HL-60 (cell line): ENCODE measurements at places on chromosomes 1 and 21.

GRCh38 chr1:94832446-94832845, 12.3 kb downstream of the SLC44A3 start:
- DNase-seq = no peak

DNA sequence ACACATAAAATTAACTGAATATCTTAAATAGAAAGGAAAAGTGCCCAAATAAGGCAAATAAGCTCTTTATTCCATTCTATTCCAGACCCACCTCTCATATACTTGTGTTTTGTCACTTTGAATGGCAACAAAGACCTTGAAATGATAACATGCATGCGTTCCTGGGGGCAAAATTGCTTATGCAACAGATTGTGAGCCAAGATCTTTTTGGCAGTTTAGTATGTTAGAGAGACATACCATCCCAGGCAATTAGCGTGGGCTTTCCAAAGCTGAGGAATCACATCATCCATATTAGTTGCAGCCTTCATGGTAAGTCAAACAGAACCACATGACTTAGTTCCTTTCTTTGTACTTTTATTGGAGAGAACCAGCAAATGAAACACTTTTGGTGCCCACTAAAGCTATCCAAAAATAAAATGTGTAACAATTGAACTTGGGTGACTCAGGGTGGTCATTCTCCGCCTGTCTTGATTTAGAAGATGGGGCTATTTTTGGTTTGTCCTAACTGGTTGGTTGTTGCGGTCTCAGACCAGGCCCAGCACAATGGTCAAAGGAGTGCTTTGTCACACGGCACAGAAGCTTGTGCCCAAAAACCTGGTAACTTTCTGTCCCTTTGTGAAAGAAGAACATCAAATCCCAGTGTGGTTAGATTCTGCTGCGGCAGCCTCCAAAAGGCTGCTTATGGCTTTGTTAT, 68.7 kb upstream of the ATF3 start:
- no peak for DNase-seq

DNA sequence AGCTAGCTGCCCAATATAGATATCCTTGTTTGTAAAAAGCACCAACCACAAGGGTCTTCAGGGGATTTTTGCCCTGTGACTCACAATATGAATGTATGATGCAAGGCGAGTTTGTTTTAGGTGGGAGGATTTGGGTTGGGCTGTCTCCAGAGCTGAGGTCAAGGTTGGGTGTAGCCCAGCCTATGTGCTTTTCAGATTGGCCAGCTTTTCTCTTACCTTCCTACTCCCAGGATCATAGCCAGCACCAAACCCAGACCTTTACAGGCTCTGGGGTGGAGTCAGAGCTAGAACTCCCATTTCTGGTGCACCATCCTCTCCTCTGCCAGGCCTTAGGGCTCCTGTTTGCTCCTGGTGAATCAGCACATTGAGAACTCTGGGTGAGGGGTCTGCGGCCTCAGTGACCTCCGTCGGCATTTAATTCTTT, 55.6 kb upstream of the GCLM start:
- DNase-seq = no peak

GRCh38 chr1:61993331-61993961, 201.2 kb upstream of the L1TD1 start:
- no peak for DNase-seq

DNA sequence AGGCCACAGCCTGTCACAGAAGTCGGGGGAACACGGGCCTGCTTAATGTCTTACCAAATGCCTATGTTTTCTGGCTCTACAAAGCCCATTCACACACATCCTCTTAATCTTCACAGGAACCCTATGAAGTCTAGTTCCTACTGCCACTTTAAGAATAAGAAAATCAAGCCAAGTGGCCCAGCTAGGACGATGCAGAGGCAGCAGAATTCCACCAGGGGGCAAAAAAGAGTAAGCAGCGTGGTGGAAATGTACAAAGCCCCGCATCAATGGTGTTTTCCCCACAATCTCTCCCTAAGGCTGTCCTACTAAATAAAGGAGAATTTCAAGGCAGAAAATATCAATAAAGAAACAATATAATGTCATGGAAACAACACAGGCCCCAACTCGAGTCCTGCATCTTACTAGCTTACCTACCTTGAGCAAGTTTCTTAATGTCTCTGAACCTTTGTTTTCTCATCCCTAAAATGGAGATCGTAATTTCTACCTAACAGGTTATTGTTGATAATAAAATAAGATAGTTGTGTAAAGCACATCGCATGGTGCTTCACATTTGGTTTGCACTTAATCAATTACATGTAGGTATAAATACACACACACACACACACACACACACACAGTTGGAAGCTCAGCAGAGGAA, 21.4 kb downstream of the SEC16B start:
- DNase-seq = peak; percentile 49

- DNase-seq = no peak
Observed at GRCh38 chr1:18938008-18938706, 18.3 kb downstream of the IFFO2 start.

DNA sequence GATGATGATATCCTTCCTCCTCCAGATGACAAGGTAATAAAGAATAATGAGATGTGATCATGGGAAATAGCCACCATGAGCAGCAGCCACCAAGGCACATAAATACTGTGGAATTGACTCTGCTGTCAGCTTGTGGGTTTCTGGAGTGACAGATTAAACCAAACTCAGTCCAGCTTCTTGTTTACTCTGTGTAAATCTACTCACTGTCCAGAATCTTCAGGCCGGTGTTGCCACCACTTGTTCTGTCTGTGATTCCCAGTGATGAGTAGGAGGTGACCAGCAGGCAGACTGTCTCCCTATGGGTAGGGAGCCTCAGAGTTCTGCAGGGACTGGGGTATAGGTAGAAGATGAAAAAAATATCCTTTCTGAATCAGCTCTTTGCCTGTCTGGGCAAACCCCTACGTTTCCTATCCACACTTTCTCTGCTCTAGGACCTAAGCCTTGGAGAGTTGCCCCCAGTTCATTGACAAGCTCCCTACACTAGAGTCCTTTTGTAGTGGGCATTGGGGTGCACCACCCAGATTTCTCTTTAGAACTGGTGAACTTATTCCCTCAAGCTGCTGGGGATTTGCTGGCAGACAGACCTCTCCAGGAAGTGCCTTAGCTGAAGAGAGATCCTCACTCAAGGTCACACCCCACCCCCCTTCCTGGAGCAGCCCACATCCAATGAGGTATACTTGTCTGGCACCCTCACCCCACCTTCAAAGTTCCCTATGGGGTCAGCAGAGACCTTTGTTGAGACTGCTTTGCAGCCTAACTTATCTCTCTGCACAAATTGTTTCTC, 47.6 kb downstream of the ATP1A1 start:
- no peak for DNase-seq

DNA sequence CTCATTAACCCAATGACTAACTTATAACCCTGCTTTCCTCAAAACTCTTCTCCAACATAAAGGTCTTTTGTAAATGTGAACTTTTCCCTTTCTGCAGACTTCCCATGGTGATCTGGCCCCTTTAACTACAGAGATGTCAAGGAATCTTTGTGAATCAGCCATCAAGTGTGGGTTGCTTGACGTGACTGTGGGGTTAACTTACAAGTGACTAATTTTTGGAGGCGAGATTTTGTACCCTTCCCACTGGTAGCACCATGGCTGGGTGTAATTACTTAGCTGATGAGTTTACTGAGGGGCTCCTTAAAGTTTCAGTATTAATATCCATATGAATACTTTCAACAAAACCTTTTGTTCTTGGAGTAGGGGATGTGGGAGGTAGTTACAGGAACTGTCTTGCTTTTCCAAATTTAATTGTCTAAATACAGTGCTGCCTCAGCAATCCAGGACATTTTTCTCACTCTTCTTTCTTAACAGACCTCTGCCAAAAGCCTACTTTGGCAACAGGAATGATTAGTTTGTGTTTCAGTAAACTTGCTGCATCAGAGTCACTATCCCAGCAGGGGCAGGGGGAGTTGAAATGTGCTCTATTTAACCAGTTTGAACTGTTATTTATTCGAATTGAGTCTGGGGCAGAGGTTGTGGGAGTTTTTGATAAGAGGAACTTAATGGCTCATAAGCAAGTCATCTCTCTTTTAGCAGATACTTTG, 217.3 kb upstream of the FGGY start:
- DNase-seq = no peak

DNA sequence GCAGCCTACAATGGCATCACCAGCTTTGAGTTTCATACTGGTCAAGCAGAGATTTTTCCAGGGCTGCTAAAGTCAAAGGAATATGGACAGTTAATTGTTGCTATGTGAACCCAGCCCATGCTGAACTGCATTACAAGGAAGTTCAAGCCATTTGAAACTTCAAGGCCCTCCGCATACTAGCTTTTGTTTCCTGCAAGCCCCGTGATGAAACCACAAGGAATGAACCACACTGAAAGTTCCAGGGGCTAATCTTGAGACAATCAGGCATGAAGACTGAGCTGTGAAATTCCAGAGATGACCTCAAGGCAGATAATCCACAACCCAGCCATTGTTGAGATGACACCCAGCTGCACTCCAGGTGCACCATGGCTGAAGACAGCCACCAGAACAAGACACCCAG, 180.8 kb downstream of the C1orf21 start:
- no peak for DNase-seq

- DNase-seq = peak; percentile 27
Observed at GRCh38 chr1:158283965-158284364, 5.8 kb upstream of the CD1C start.

DNA sequence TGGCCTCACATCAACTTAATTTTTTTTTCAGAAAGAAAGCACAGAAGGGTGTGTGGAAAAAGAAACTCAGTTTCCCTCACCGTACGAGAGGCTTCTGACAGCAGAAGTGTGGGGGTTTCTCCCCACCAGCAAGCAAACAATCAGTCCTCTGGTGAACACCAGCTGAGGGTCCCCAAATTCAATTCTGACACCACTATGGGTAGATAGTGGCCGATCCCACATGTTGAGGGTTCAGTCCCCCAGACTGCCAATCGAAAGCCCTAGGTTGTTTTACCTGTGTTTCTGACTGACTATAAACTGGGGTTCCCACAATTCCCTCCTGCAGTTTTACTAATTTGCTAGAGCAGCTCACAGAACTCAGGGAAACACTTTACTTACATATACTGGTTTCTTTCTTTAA, 2.1 kb downstream of the IFI6 start:
- no peak for DNase-seq

DNA sequence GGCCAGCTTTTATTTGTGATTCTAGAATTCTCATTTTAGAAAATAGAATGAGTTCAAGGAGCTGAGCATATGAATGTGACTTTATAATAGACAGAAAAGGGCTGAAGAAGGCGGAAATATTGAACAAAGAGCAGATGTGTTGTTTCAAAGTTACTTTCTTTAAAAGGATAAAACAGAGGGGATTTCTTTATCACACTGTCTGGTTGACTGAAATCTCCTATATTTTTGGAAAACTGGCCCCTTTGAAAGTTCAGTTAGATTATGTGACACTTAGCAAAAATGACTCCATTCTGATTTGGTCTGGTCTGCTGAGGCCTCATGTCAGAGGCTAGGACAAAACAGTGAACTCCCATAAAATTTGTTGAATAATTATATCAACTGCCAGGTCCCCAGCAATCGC, 46.4 kb upstream of the DNAH14 start:
- DNase-seq = no peak

DNA sequence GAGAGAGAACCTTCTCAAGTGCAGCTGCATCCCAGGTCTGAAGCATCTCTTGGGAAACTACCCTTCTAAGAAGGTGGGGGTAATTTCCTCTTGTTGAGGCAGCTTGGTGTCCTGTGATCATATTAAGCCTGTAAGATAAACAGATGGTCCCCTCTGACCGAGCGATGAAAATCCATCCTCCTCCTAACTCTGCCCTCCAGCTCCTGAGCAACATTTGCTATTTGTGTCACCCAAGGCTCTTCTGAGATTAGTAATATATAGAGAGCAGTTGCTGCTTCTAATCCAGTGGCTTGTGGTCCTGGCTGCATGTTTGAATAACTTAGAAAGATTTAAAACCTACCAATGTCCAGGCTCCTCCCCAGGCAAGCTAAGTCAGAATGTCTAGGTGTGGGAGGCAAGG, 123.7 kb downstream of the DISC1 start:
- no peak for DNase-seq

- no peak for DNase-seq
Observed at GRCh38 chr1:41806472-41807155, 112.1 kb downstream of the HIVEP3 start.

DNA sequence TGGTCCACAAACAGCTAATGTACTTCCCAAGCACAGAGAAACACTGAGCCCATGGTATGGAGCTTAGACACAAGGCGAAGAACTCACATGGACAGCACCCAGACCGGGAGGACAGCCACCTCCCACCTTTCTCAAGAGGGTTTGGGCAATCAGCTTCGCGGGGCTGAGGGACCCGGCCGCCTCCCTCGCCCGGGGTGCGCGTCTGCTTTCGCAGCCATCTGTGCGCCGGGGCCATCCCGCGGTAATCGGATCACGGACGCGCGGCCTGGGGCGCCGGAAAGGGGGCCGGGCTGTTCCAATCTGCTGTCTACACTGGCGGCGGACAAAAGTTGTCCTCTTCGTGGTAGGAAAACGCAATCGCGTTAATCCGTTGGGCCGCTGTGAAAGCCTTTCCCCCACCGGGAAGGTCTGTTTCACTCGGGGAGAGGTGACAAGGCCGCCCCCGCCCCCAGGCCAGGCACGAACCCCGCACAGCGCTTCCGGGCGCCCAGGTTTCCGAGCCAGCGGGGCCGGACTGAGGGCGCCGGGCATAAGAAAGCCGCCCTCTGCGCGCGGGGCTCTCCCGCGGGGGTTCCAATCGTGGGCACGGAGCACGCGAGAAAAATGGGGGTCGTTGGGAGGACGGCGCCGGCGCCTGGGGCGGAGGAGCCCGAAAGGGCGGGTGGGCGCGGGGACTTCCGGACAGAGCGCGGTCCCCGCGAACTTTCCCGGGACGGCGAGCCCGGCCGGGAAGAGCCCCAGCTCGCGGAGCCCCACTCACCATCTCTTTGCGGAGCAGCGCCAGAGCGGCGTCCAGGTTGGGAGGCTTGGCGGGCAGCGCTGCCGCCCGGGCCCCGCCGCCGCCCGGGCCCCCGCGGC, 664 bp downstream of the FAM89A start:
- DNase-seq = no peak

- DNase-seq = no peak
Observed at GRCh38 chr1:24285231-24285630, 33.9 kb upstream of the GRHL3 start.

DNA sequence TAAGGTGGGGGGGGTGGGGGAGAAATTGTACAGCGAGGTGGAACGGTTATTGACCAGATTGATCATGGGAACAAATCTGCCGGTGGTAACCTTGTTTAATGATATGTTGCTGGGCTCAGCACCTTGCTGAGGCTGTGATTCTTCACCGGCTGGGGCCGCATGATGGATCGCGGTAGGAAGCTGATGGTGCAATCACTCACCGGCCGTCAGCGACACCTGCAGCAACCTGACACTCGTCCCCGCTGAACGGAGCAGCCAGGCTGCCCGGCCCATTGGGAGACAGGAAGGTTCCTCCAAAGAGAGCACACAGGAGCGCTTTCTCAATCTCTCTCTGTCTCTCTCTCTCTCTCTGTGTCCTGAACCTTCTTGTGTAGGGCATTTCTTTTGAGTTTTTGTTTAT, 128.5 kb upstream of the RRP15 start:
- DNase-seq = no peak
